ENCODE measurements at places on chromosomes 16 and 17.

- no peak for DNase-seq
These were observed 76.5 kb downstream of the CYLD start for GRCh38 chr16:50818380-50818779.

DNA sequence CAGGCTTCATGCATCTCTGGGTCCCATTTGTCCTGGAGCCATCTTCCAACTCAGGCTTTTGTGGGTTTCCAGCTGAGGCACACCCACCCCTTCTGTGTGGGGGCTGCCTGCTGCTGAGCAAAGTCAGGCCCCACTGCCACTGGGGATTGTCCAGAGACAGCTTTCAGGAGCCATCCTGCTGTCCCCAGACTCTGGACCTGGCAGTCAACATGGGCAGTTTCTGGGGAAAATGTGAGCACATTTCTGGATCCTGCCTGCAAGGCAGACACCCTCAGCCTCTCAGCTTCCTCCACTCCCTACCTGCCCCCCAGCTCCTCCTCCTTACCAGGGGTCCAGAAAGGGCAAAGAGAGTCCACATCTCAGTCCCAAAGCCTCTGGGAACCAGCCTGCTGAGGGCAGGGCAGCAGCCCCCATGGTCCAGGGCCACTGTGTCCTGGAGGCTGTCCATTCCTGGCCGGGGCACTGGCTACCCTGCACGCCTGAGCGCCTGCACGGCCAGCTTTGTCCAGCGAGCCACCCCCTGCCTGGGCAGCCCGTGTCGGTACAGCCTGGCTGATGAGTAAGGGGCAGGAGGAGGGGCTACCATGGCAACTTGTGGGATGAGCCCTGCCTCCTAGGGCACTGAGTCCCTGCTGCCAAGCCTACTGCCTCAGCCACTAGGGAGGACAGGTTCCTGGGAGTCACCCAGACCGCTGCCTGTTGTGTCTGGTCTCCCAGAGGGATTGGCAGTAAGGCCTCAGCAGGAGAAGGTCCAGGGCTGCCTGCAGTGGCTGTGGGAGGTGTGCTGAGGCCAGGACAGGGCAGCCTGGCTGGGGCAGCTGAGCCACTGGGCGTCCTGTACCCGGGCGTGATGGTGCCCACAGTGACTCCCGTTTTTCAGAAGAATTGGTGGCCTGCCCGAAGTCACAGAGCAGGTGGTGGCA is at the start of gene SLC47A2:
Gene SLC47A2 (minus strand): TSS at position 477 of the 923 bp plus-strand sequence. CDS start 29 bp downstream, at position 448.
- no peak for DNase-seq

- DNase-seq = no peak
These were observed 127.2 kb upstream of the RCVRN start for GRCh38 chr17:10032118-10032852.

- DNase-seq = no peak
These were observed 167.6 kb downstream of the CNTNAP4 start for GRCh38 chr16:76444832-76445231.

DNA sequence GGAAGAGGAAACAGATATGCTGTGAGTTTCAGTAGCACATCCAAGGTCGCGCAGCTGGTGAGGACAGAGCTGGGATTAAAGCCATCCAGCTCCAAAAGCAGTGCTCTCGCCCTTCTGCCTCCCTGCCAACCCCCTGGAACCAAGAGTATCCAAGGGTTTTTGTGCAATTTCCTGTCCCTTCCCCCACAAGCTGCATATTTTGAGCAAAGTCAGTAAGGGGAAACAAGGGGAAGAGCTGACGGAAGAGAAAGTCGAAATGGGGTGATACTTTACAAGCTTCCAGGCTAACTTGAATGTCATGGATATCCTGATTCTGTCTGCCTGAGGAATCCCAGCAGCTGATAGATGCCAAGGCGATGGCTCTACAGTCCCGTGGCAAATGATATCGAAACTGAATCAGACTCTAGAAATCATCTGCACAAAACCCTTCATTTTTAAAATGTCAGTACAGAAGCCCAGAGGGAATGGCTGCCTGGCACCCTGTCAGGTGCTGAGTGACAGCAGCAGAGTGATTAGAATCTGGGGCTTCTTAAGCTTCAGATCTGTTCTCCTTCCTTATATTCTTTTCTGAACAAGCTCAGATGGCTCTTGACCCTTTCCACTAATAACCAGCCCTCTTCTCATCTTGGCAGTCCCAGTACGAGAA is 42.9 kb upstream of the TEKT3 start:
- DNase-seq = peak; percentile 15

DNA sequence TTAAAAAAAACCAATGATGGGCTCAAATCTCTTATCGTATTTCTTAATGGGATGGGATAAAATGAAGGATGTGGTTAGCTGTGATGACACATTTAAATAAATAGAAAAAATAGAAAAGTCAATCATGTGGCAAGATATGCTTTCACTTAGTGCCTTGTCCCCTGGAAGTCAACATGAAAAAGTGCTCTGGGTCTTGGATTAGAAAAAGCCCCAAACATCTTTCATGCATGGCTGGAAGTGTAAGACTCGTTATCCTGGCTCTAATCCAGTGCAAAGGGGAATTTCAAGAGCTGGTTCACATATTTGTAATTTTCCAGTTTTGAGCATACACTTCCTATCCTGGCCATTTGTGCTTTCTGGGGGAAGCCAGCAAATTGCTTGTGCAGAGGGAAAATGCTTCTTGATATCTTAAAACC is 160.9 kb downstream of the MAP2K6 start:
- DNase-seq = peak; percentile 97

DNA sequence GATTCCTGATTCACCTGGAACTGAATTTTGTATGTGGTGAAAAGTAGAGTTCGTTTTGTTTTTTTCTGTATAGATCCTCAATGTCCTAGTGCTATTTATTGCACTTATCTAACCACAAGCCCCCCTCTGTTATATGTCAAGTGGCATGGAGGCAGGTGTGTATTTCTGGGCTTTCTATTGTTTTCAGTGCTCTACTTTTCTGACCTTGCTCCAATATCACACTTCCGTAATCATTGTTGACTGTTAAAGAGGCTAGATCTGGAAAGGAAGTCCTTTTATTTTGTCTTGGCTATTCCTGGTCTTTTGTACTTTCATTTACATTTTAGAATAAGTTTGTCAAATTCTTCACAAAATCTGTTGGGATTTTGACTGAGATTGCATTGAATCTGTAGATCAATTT is 26.8 kb upstream of the FBXO47 start:
- no peak for DNase-seq

GRCh38 chr16:945271-946047 is 25.3 kb downstream of the LMF1 start:
- peak; percentile 24 for DNase-seq

GRCh38 chr16:71777329-71777728 is 31.3 kb downstream of the AP1G1 start:
- no peak for DNase-seq

GRCh38 chr17:66564992-66565465 is 262.6 kb downstream of the PRKCA start:
- peak; percentile 78 for DNase-seq

GRCh38 chr16:84117494-84117843 is 727 bp upstream of the MBTPS1 start:
- peak; percentile 35 for DNase-seq

DNA sequence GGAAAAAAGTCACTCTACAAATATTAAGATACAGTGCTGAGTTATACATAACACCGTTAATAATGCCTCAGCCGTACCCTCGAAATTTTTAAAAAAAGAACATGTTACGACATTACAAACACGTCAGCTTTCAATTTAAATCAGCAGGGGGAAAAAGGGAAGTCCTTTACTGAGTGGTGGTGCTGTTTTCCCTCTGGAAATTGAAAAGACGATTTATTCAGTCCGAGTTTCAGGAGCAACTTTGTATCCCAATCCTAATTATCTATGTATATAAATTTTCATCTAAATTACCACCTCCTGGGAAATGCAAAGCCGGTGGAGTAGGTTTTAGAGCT is 1.3 kb downstream of the NETO2 start:
- DNase-seq = peak; percentile 71

DNA sequence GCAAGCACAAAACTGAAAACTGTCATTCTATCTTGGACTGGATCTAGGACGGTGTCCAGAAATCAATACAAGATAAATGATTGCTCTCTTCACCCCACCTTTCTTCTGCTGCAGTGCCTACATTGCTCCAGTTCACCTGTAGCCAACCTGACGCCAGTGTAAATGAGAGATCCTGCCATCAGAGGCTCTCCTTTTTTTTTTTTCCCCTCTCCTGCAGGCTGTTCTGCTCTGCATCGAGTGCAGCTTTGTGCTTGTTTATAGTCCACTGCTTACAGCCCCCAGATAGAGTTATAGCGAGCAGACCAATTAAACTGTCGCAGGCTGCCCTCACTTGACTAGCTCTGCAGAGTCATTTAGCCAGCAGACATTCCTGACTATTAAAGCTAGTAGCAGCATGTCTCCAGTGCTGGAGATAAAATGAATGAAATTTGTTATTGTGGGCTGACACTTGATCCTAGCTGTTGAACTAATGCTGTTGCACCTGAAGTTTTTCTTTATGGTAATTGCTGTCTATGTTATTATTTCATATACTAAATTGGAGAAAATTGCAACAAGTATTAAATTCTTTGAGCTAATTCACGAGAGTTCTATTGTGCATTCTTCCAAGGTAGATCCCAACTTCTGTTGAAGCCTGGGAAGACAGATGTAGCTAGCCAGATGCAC is 257.1 kb downstream of the FTO start:
- no peak for DNase-seq

DNA sequence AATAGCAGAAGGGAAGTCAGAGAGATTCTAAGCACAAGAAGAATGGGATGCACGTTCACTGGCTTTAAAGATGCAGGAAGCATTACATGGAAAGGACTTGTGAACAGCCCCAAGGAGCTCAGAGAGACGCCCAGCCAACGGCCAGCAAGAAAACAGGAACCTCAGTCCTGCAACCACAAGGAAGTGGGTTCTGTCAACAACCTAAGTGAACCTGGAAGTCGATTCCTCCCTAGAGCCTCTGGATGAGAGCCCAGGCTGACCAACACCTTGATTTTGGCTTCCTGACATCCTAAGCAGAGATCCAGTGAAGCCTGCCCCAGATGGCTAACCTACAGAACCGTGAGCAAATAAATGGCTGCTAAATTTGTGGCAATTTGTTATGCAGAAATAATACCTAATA is 24.5 kb downstream of the GPR142 start:
- no peak for DNase-seq

DNA sequence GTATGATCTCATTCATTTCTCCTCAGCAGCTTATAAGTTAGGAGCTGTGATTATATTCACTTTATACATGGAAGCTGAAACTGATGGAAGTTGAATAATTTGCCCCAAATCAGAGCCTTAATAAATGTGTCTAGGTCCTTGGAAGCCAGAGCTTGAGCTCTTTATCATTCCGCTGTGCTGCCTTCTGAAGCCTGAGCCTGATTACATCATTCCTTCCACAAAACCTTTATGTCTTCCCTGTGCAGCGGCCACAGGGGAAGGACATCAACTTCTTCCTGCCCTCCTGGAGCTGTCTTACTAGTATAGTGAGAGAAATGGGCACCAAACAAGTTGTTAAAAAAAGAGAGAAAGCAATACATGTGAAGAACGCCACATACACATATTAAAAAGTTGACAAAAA is 6.8 kb downstream of the TNRC6C start:
- DNase-seq = no peak

- no peak for DNase-seq
These were observed 83.6 kb upstream of the CREBBP start for GRCh38 chr16:3963886-3964685.

GRCh38 chr16:56336711-56337110 is 88.6 kb downstream of the AMFR start:
- DNase-seq = no peak

GRCh38 chr17:34361478-34362061 is 1.5 kb downstream of the CCL1 start:
- DNase-seq = peak; percentile 88

DNA sequence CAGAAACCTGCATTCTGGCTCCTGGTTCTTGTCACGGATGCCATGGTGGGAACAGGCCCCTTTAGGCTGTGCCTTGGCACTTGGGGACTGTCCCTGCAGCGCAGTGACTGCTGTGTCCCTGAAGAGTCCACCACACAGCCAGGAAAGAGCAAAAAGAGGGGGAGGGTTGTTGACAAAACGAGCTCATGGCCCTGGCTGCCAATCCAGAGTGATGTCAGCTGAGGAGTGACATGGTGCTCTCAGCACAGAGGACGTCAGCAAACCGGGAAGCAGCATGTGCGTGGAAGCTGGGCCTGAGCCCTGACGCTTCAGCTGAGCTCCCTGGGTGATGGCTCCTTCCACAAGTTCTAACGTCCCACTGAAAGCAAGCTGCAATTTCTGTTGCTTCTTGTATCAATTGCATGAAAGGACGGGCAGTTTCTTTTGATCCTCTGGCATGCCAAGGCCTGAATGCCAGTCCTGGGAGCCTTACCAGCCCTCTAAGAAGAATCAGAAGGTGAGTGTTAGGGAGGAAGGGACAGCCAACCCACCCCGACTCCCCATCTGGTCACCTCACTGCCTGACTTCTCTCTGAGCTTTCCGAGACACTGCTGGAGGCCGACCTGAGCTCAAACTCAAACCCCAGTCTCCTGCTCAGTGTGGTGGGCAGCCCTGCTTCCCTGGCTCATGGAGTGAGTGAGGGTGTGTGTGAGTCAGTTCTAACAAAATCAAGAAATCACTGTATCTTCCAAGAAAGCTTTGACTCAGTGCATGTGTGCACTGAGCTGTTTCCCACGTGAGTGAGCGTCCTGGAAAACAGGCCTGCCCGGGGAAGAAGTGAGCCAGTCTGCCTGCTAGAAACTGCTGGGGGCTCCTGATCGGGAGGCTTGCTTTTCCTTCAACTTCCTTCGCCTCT is 14.7 kb upstream of the WNT3 start:
- peak; percentile 70 for DNase-seq

- no peak for DNase-seq
These were observed 3.2 kb upstream of the SNN start for GRCh38 chr16:11665071-11665491.

- DNase-seq = no peak
These were observed 3.0 kb downstream of the CES5A start for GRCh38 chr16:55872130-55872529.

DNA sequence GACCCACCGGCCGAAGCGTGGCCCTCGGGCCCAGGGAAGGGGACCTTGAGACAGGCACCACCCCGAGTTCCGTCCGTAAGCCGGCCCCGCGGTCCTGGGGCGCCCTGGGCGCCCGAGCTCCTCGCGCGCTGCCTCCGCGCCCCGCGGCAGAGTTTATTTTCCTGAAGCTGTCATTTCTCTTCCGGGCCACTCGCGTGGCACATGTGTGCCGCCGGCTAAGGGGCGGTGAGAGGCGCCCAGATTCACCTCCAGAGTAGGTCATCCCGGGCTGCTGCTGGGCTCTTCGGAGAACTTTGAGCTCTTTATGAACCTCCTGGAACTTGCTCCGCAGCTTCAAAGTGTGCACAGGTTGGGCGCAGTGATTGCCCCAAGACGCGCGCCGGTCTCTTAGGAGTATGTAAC is 489 bp downstream of the ZC3H18 start:
- peak; percentile 14 for DNase-seq

DNA sequence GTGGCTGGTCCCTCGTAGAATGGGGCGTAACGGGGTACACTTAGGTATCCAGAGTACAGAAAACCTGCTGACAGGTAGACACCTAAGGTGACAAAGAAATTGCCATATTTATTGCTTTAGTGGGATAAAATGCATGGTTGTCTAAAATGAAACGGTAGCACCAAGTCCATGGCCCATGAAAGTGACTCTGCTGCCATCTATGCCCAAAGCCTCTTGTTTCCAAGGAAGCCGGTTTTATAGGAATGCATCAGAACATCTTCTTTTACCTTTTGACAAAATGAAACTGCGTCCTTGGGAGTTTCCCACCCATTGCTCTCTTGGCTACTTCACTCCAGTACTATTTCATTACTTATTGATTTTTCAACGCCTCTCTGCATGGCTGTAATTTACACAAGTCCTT is 151.3 kb upstream of the ZFHX3 start:
- DNase-seq = no peak

- DNase-seq = no peak
These were observed 60.3 kb downstream of the IL21R start for GRCh38 chr16:27462200-27462845.

Data from iris pigment epithelial cell (primary cell).